ENCODE measurements at places on chromosomes 16 and 17. TPM values are rescaled to one million over a fixed set of nuclear protein-coding genes. Genes with fewer than 3 reads are reported as not detected.

Gene CDH3
- total RNA-seq = 89.4 TPM

DNA sequence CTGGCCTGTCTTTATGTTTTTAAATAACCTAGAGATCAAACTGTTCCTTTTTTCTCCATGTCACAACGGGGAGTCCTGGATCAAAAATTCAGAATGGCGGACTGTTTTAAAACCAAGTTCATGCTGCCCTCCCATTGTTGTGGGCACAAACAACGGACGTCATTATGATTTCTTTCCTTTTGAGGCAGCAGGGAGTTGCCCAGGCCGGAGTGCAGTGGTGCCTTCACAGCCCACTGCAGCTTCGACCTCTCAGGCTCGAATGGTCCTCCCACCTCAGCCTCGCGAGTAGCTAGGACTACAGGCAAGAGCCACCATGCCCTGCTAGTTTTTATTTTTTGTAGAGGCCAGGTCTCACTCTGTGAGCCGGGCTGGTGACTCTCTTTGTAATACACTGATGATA is 26.5 kb downstream of the NDE1 start:
- H3K27me3 ChIP-seq = no peaks in the 10 kb centered on the region
- no peak for DNase-seq
- no peak overlapping the region for H3K27ac ChIP-seq
- peaks cover 5% of the 10 kb centered on the region for H3K36me3 ChIP-seq

- H3K27me3 ChIP-seq = no peaks in the 10 kb centered on the region
- no peaks in the 10 kb centered on the region for H3K36me3 ChIP-seq
- no peaks in the 10 kb centered on the region for H3K4me1 ChIP-seq
- H3K4me3 ChIP-seq = no peak overlapping the region
- H3K27ac ChIP-seq = no peak overlapping the region
- no peak for DNase-seq
These were observed 38.0 kb downstream of the SLC5A11 start for GRCh38 chr16:24883714-24884151.

Gene ANKRD40CL
- not detected for total RNA-seq

DNA sequence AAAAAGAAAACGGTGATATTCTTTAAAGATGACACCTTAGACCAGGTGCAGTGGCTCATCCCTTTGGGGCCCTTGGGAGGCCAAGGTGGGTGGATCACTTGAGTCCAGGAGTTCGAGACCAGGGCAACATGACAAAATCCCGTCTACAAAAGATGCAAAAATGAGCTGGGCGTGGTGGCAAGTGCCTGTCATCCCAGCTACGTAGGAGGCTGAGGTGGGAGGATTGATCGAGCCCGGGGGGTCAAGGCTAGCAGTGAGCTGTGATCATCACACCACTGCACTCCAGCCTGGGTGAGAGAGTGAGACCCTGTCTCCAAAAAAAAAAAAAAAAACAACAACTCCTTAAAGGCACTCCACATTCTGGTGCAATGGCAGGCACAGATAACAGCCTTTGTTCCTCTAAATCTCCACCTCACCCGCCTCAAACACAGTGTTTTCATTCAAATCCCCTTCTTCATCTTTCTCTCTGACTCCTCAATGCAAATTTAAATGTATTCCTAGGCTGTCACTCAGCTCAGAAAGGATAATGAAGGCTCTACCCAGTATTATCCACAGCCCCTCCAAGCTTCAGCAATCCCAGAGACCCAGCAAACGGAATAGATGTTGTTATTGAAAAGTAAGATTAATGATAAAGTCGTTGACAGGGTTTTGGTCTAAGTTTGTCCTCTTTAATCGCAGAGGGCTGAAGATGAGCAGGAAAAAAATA is 56.2 kb upstream of the CACNG5 start:
- H3K27ac ChIP-seq = no peak overlapping the region
- no peak for DNase-seq
- H3K4me1 ChIP-seq = peaks cover 6% of the 10 kb centered on the region
- no peaks in the 10 kb centered on the region for H3K27me3 ChIP-seq
- no peaks in the 10 kb centered on the region for H3K36me3 ChIP-seq

- no peaks in the 10 kb centered on the region for H3K4me1 ChIP-seq
- DNase-seq = no peak
- no peaks in the 10 kb centered on the region for H3K36me3 ChIP-seq
- no peak overlapping the region for H3K4me3 ChIP-seq
- H3K27ac ChIP-seq = no peak overlapping the region
These were observed 133.1 kb upstream of the NUDT7 start for GRCh38 chr16:77589071-77589765.

GRCh38 chr16:30115238-30115637 is 1.9 kb upstream of the GDPD3 start:
- no peaks in the 10 kb centered on the region for H3K4me1 ChIP-seq
- no peak overlapping the region for H3K4me3 ChIP-seq
- no peak overlapping the region for H3K27ac ChIP-seq
- no peak for DNase-seq
- no peaks in the 10 kb centered on the region for H3K36me3 ChIP-seq
- H3K27me3 ChIP-seq = no peaks in the 10 kb centered on the region

DNA sequence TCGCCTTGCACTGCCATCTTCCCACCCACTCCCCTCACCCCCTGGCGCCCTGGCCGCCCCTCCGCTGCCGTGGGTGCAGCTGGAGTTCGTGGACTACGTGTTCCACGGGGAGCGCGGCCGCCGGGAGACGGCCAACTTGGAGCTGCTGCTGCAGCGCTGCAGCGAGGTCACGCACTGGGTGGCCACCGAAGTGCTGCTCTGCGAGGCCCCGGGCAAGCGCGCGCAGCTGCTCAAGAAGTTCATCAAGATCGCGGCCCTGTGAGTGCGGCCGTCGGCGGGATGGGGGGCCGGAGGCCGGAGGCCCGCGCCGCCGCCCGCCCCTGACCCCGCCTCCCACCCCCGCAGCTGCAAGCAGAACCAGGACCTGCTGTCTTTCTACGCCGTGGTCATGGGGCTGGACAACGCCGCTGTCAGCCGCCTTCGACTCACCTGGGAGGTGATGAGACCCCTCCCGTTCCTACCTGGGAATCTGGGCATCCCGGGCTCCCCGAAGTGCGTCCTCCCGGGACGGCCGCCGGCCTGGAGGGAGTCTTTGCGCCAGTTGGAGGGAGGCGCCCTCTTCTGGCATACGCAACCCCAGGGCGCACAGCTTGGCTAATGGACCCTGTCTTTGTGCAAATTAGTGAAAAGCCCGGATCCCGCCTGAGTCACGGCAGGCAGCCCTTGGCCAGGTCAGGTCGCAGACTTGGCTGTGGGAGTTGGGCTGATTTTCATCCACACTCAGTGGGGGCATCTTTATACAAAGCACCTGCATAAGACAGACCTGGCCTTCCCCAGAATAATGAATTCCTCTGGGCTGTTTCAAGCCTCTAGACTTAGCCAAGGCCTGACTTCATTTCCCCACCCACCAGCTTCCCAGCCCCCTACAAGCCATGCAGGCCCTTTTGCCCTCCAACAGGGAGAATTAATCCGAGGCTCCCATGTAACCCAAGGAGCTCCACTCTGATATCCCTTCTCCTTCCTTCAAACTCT is 14.3 kb downstream of the RAPGEFL1 start:
- H3K27ac ChIP-seq = peak overlapping the region; percentile 46
- H3K4me1 ChIP-seq = no peaks in the 10 kb centered on the region
- peak overlapping the region; percentile 23 for H3K4me3 ChIP-seq
- no peaks in the 10 kb centered on the region for H3K27me3 ChIP-seq

DNA sequence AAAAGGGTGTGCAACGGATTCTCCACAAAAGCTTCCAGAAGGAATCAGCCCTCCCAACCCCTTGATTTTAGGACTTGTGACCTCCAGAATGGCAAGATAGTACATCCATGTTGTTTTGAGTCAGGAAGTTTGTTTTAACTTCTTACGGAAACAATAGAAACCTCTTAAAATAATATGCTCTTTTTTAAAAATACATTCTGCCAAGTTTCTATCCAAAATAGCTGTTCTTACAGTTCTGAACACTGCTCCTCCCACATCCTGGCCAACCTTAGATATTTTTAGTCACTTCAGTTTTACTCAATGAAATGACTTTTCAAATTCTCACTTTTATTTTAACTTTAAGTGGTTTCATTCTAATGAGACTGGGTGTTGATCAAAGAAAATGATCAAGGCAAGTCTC is 156.4 kb downstream of the ZNF18 start:
- H3K27me3 ChIP-seq = no peaks in the 10 kb centered on the region
- DNase-seq = no peak
- no peak overlapping the region for H3K4me3 ChIP-seq
- H3K27ac ChIP-seq = no peak overlapping the region
- no peaks in the 10 kb centered on the region for H3K36me3 ChIP-seq
- no peaks in the 10 kb centered on the region for H3K4me1 ChIP-seq

GRCh38 chr16:63563819-63564505 is 1527.7 kb upstream of the CDH8 start:
- no peak for DNase-seq
- H3K4me1 ChIP-seq = no peaks in the 10 kb centered on the region
- no peak overlapping the region for H3K27ac ChIP-seq
- H3K27me3 ChIP-seq = no peaks in the 10 kb centered on the region
- no peaks in the 10 kb centered on the region for H3K36me3 ChIP-seq

DNA sequence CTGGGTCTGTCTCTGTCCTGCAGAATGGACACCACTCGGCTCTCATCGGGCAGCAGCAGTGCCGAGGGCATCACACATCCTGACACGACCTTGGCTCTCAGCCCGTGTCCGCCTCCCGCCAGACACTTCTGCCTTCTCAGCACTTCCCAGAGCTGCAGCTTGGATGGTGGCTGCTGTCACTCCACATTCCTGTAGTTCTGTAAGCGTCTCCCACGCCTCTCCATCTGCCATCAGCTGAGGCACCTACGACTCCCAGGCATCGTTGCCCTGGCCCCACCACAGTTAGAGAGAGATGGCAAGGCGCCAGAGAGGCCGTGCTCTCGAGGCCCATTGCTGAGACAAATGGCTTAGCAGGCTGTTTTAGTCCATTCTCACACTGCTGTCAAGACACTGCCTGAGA is 195.9 kb upstream of the CHMP6 start:
- no peaks in the 10 kb centered on the region for H3K27me3 ChIP-seq
- peak; percentile 89 for DNase-seq
- peak overlapping the region; percentile 1 for H3K27ac ChIP-seq
- no peak overlapping the region for H3K4me3 ChIP-seq

DNA sequence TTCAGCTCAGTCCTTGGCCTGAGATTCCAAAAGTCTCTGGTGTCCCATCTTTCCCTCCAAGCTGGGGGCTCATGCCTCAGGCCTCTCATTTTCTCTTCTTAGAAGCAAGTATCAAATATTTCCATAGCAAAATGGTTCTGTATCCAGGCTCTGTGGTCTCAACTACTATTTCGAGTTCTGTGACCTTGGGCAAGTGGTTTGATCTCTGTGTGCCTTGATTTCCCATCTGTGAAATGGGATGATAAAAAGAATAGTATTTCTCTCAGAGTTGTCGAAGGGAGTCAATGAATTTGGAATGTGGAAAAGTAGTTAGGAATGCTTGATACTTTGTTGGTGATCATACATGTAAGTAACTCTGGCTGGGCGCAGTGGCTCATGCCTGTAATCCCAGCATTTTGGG is 6.4 kb downstream of the SYT17 start:
- no peaks in the 10 kb centered on the region for H3K27me3 ChIP-seq
- H3K36me3 ChIP-seq = no peaks in the 10 kb centered on the region
- DNase-seq = no peak
- peaks cover 1% of the 10 kb centered on the region for H3K4me1 ChIP-seq
- H3K4me3 ChIP-seq = no peak overlapping the region

DNA sequence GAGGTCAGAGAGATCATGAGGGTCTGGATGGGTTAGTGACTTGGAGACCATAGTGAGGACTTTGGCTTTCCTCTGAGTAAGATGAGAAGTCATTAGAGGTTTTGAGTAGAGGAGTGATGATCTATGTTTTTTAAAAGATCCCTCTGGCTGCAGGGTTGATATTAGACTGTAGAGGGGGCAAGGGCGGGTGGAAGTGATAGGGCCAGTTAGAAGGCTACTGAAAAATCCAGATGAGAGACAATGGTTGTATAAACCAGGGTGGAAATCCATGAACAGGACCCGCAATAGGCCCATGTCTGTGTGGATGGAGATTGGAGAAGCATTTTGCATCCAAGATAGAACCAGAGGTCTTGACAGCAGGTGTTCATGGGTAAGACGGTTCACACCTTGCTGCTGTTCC is 9.8 kb downstream of the ITGAL start:
- H3K36me3 ChIP-seq = no peaks in the 10 kb centered on the region
- no peak for DNase-seq
- no peaks in the 10 kb centered on the region for H3K27me3 ChIP-seq
- no peaks in the 10 kb centered on the region for H3K4me1 ChIP-seq
- H3K27ac ChIP-seq = no peak overlapping the region

Gene LRRC37A3
- 11.9 TPM for total RNA-seq

DNA sequence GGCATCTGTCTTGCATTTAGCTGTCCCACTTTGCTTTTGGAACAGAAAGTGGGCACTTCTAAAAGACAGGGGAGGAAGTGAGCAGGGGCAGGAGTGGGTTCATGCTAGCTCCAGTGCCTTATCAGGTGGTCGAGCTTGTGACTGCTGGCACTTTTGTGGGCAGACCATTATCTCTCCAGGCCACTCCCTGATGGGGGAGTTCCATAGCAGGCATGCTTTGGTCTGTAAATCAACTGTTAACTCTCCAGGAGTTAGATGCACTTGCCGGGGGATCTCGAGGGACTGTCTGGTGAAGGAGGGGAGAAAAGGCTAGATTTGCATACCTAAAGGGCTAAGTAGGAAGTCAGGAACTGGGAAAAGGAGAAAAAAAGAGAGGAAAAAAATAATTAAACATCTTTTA is 9.3 kb upstream of the CARD14 start:
- H3K4me1 ChIP-seq = no peaks in the 10 kb centered on the region
- no peak overlapping the region for H3K4me3 ChIP-seq
- no peak for DNase-seq
- no peak overlapping the region for H3K27ac ChIP-seq

DNA sequence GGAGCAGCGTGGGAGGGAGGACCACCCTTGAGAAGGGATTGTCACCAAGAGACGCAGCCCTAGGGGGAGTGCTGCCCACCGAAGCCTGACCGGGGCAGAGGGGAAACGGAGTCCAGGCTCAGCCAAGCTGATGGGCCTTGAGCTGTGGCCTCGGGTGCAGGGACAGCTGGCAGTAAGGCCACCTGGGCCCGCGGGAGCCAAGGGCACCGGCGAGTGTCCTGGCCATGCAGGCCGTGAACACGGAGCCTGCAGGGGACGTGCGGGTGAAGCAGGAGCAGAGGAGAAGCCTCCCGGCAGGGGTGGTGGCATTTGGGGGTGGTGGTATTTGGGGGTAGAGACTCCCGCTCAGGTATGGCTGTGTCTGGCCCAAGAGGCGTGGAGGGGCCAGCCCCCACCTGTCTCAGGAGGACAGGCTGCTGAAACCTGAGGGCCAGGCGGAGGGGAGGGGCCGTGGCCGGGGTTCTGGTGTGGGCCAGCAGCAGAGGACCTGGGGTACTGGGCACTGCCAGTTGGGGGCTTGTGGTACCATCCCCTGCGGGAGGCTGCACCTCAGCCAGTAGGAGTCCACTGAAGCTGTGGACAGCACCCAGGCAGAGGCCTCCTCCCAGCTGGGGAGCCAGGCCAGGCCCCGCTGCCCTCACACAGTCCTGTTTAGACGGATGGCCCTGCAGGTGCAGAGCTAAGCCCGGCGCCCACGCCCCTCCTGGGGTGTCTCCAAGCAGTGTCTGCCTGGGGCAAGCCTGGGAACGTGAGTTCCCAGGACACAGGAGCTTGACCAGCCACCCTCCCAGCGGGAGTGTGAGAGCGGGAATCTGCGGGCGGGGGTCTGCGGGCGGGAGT is 4.5 kb downstream of the GNPTG start:
- no peaks in the 10 kb centered on the region for H3K27me3 ChIP-seq
- no peak overlapping the region for H3K27ac ChIP-seq
- no peak for DNase-seq
- H3K4me1 ChIP-seq = no peaks in the 10 kb centered on the region
- H3K36me3 ChIP-seq = peaks cover 12% of the 10 kb centered on the region
- H3K4me3 ChIP-seq = no peak overlapping the region

GRCh38 chr16:83995754-83996153 is 27.7 kb downstream of the NECAB2 start:
- H3K27ac ChIP-seq = no peak overlapping the region
- peak; percentile 63 for DNase-seq
- H3K4me1 ChIP-seq = no peaks in the 10 kb centered on the region
- no peaks in the 10 kb centered on the region for H3K36me3 ChIP-seq
- no peak overlapping the region for H3K4me3 ChIP-seq
- H3K27me3 ChIP-seq = no peaks in the 10 kb centered on the region

Gene NUPR1
- 8.0 TPM for total RNA-seq
